NCI-H774 (cell line): ENCODE measurements at places on chromosomes 16 and 17.

- no peak for DNase-seq
These were observed 248.1 kb downstream of the HS3ST3A1 start for GRCh38 chr17:13353590-13353989.

GRCh38 chr16:87166934-87167333 lies 150.3 kb downstream of the C16orf95 start:
- no peak for DNase-seq

- no peak for DNase-seq
These were observed 312.2 kb downstream of the TMEM114 start for GRCh38 chr16:8278031-8278580.

DNA sequence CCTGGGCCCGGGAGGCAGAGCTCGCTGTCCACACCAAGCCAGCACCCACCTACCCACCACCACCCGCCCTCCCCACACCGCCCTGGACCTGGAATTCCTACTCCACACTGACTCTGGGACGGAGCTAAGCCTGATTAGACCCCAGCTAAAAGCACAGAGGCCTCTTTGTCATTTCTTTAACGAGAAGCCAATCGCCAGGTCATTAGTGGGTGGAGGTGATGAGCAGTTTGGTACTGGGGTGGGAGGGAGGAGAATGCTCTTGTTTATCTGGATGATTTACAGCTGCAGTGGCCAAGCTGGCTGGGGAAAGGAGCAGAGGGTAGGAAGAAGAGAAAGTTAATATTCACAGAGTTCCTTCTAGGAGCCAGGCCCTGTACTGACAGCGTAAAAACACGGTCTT lies 6.0 kb upstream of the BHLHA9 start:
- no peak for DNase-seq

GRCh38 chr17:56779322-56779721 lies 54.4 kb downstream of the C17orf67 start:
- no peak for DNase-seq

DNA sequence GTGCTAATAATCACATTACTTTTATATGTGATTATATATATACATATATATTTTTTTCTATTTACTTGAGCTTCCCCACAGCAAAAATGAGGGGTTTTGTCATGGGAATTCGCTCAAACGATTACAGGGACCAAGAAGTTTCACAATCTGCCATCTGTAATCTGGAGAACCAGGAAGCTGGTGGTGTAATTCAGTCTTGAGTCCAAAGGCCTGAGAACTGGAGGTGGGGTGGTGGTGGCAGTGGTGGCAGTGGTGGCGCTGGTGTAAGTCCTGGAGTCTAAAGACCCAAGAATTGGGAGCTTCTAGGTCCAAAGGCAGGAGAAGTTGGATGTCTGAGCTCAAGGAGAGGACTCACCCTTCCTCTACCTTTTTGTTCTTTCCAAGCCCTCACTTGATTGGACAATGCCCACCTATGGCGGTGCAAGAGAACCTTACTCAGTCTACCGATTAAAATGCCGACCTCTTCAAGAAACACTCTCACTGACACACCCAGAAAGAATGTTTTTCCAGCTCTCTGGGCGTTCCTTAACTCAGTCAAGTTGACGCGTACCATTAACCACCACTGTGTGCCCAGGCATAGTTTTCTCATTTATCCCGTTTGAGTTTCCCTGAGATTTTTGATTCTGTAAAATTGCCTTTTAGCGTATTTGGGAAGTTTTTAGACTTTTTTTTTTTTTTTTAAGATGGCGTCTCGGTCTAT lies 31.9 kb downstream of the POLR2A start:
- DNase-seq = no peak

GRCh38 chr16:2768403-2769089 lies 8.5 kb downstream of the ELOB start:
- DNase-seq = no peak

- DNase-seq = no peak
These were observed 527.8 kb upstream of the PSMD7 start for GRCh38 chr16:73768786-73769203.

- DNase-seq = no peak
These were observed 273.1 kb downstream of the PHKB start for GRCh38 chr16:47734081-47734857.

- DNase-seq = peak; percentile 67
These were observed 7.8 kb downstream of the CRHR1 start for GRCh38 chr17:45791935-45792334.

- peak; percentile 52 for DNase-seq
These were observed 22.6 kb downstream of the GJD3 start for GRCh38 chr17:40341808-40342503.

DNA sequence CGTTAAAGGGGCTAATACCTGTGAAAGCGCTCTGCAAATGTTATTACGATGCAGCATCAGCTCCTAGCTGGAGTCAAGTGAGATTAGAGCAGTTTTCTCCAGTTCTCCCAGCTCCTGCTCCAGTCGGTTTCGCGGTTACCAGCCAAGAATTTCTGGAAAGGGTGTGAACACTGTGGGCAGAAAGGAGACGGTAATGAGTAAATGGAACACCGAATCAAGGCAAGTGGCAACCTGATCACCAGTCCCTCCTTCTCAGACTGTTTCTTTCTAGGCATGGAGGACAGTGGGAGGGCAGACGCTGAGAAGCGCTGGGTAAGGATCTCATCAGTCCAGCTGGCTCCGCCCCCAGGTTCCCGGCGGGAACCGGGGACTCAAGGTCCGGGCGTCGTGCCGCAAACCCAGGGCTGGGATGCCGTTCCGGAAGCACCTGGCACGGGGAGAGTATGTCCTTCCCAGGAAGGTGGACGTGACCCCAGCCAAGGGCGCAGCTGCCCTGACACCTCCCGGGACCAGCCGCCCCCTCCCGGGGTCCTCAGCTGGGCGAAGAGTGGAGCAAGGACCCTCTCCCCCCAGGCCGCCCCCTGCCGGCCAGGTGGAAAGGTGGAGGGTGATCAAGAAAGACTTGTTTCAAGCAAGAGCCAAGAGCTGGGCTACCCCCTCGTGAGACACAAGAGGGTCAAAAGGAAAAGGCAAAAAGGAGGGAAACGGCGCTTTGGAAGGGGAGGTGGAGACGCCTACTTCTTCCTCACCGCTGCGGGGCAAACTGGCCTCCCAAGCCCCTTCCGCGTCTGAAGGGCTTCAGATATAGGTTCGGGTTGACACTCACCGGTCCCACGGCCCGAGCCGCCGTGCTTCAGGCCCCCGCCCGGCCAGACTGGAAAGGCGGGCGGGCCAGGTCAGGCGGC lies 481 bp downstream of the MYO19 start:
- peak; percentile 82 for DNase-seq

- DNase-seq = no peak
These were observed 9.8 kb downstream of the SLC38A10 start for GRCh38 chr17:81285179-81285878.

- DNase-seq = no peak
These were observed 43.7 kb downstream of the CA4 start for GRCh38 chr17:60193482-60193881.

GRCh38 chr16:19863990-19864389 lies 20.7 kb downstream of the GPRC5B start:
- no peak for DNase-seq

DNA sequence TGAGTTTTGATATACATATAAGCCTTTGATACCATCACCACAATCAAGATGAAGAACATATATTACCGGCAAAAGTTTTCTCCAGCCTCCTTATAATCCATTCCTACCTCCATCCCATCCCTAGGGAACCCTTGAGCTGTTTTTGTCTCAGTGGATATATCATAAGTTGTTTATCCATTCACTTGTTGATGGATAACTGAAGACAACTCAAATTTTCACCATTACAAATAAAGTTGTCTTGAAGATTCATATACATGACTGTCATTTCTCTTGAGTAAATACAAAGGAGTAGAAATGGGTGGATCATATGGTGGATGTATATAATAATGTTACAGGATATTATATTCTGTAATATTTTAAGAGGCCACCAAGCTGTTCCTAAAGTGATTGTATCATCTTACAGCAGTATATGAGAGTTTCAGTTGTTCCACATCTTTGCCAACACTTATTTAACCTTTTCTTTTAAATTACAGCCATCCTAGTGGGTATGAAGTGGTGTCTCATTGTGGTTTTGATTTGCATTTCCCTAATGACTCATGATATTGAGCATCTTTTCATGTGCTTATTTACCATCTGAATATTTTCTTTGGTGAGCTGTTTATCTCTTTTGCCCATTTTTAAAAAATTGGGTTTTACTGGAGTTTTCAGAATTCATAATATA lies 17.4 kb downstream of the NF1 start:
- no peak for DNase-seq

- no peak for DNase-seq
These were observed 18.9 kb downstream of the MPP3 start for GRCh38 chr17:43814026-43814425.

GRCh38 chr17:33396818-33397217 lies 103.7 kb upstream of the ASIC2 start:
- DNase-seq = no peak

DNA sequence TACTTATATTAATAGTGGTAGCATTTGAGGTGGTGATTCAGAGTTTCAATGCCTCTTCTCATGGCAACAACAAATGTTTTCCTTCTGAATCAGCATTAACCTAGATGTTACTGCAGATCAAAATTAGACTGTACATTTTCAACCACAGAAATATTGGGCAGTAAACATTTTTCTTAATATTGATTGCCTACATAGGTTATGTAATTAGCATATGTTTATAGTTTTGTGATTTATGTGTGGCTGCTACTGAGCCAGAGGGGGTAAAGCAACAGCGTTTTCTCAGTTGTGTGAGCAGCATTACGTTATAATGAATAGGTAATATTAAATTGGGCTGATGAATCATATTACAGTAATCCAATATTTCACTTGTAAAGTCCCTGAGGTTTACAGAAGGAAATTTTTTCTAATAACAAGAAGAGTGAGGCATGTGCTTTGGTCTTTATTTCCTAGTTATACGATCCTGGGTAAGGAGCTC lies 18.8 kb upstream of the BMERB1 start:
- DNase-seq = no peak

GRCh38 chr16:84917492-84917891 lies 93.8 kb downstream of the ZDHHC7 start:
- no peak for DNase-seq

DNA sequence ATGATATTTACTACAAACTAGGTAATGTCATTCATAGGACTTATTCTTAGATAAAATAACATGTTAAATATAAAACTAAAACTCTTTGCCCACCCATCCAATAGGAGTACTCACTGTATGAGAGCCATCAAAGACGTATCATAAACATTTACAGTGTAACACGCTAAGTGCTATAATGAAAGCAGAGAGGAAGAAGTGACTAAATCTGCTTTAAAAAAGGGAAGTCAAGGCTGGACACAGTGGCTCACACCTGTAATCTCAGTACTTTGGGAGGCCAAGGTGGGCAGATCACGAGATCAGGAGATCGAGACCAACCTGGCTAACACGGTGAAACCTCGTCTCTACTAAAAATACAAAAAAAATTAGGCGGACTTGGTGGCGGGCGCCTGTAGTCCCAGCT lies 32.4 kb downstream of the SPAG9 start:
- DNase-seq = no peak

- DNase-seq = peak; percentile 14
These were observed 482.6 kb downstream of the NPIPA7 start for GRCh38 chr16:16861546-16861945.

GRCh38 chr17:52124993-52125392 lies 33.5 kb downstream of the CA10 start:
- DNase-seq = no peak

GRCh38 chr17:19757536-19758180 lies 9.6 kb upstream of the ALDH3A1 start:
- DNase-seq = no peak

DNA sequence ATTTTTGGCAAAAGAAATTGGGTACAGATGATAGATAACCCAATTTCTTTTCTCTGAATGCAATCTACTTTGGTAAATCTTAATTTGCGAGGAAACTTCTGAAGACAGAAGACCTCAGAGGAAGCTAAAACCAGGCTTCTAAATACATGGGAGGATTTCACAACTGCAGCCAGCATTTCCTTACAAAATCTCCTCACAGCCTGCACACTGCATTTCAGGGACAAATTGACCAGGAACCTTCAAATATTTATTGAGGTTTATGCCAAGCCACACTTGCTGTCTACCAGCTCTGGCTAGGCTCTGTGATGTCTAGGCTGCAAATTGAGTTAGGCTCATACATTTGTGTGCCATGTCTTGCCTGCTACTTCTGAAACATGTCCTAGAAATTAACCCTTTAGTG lies 167.3 kb upstream of the CDH5 start:
- no peak for DNase-seq

DNA sequence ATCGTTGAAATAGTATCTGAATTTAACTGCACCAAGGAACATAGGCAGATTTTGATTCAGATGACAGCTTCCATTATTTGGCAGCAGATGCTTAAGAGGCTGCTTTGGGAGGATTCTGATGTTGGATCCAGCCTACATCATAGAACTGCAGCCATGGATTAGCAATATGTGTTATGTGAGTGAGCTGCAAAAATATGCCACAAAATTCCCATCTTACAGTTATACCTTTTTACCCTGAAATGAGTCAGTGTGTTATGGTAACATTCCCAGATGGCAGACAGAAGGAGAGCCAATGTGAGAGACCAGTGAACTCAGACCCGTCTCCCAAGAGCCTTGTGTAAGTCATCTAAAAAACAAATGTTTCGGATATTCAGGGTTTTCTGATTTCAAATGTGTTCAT lies 206.1 kb downstream of the CDH13 start:
- no peak for DNase-seq

- no peak for DNase-seq
These were observed 23.5 kb downstream of the GSG1L start for GRCh38 chr16:28040039-28040438.

- DNase-seq = no peak
These were observed 1.6 kb downstream of the LAT start for GRCh38 chr16:28986492-28986891.

DNA sequence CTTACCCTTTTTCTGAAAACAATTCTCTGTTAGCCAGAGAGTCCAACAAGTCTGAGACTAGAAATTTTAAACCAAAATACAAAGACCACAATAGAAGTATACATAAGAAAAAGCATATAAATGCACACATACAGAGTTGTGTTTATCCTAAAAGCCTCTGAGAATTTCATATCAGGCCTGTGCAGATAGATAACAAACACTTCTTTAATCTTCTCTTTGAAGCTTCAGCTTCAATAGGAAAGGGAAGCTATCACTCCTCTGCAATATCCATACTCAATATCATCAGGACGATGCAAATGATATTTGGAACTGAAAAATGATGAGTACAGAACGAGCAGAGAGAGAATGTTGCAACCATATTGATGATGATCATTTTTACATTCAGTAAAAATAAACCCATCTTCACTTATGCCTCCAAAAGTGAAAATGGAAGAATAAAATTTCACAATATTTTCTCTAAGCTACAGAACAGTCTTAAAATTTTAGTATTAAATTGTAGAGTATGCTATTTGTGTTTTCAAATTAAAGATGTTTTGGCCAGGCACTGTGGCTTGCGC lies 61.6 kb downstream of the SKAP1 start:
- DNase-seq = no peak

GRCh38 chr16:11196286-11196828 lies 59.6 kb downstream of the SOCS1 start:
- DNase-seq = no peak

DNA sequence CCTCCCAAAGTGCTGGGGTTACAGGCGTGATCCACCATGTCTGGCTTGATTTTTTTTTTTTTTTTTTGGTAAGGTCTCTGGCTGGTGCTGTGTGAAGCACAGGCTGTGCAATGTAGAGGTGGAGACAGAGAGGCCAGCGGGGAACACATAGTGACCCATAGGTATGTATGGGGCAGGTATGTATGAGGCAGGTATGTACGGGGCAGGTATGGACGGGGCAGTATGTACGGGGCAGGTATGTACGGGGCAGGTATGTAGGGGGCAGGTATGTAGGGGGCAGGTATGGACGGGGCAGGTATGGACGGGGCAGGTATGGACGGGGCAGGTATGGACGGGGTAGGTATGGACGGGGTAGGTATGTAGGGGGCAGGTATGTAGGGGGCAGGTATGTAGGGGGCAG lies 5.0 kb downstream of the RPL3L start:
- no peak for DNase-seq
